Left ventricle myocardium superior (tissue), 1 donor: ENCODE measurements at places on chromosomes 12 and 14.

DNA sequence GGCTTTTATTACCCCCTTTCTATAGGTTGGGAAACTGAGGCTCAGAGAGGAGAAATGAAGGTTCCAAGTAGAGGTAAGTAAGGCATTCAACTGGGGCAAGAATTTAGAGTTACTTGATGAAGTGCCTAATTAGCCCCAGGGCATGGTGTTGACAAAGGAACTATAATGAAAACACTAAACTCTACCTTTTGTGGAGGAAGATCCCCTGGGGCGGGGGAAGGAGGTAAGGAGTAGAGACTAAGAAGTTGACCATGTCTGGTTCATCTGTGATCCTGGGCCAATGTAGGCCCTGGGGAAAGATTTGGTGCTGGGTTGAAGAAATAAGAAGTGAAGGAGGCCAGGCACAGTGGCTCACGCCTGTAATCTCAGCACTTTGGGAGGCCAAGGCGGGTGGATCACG lies 16.2 kb upstream of the COX6A1 start:
- no peak for DNase-seq

DNA sequence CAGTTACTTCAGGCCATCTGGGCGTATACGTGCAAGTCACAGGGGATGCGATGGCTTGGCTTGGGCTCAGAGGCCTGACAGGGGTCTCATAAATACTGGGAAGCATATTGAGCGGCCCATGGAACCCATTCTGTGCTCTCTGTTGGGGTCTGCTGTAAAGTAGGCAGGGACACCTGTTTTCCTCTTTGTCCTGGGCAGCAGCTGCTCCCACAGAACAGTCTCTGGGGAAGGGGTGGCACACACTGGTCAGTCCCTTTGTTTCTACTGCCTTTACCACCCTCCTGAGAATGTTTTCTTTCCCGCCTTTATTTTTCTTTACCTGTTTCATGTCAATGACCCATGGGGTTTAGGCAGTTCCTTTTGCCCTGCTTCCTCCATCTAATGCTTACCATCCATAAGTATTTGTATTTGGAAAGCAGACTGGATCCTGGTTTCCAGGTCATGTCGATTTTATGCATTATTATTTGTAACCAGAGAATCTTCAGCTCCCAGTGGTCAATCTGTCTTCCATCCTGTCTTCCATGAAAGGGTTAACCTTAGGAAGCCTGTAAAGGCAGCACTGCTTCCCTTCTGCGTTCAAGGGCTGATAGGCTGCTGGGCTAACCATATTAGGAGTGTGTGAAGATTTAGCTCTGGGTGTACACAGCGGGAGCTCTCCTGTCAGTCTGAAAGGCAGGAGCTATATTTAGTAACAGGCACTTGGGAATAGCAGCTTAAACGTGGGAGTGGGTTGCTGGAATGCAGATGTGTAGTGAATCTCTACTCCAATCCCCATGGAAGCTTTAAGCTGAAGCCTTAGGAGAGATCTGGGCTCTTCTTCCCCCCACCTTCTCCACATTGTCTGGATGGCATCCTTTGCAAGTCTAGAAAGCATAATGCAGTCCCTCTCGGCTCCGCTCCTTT lies 124.0 kb downstream of the DYRK2 start:
- no peak for DNase-seq

DNA sequence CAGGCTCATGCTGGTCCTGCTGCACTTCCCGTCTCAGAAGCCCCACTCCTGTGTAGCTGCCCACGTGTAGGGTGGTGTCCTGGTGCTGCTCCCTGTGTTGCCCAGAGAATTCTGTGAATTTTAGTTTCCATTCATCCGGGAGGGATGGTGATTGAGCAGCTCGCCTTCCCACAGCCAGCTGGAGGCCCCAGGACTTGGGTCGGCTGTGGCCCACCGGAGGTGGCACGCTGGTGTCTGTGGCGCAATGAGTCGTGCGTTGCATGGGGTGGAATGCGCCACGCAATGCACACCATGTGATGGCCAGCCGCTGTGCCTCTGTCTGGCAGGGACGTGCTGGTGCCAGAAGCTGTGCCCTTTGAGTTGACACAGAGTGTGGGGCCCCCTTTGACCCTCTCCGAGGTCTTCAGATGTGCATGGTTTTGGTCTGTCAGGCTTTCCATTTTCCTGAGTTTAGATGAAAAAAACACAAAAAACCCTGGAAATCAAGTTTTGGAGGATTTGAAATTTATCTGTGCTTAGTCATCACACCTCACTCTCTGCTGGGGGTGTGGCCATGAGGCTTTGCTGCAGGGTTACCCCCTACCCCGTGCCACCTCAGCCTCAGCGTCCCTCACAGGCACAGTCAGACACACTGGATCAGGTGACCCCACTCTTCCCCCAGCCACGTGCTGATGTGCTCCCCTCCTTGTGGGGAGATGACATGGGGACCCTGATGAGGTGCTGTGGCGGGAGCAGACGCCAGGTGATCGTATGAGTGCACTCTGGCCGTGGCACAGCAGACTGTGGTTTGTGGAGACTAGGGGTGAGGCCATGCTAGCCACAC lies 64.6 kb downstream of the EP400 start:
- DNase-seq: no peak

DNA sequence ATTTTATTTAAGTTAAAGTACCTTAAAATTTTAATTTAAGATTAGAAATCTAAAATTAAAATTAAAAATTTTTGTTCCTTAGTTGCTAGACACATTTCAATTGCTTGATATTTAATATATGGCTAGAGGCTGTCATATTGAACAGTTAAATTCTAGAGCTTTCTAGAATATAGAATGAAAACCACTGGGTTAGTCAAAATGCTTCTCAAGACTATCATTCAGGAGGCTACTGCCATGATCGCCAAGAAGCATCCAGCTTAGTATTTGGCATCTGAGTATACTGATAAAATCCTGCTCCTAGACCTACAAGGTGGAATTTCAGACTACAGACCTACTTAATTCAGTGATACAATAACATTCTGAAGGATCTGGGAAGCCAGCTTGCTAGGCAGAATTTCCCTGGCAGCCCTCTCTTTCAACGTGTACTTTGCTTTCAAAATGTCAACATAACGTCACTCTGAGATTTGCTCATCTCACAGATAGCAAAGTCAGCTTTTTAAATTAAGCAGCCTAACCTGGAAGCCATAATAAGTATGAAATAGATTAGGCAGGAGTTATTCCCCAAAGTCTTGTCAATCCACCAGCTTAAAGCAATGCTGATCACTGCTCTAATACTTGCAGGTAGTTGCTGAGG lies 525.8 kb downstream of the FSCB start:
- DNase-seq: no peak

DNA sequence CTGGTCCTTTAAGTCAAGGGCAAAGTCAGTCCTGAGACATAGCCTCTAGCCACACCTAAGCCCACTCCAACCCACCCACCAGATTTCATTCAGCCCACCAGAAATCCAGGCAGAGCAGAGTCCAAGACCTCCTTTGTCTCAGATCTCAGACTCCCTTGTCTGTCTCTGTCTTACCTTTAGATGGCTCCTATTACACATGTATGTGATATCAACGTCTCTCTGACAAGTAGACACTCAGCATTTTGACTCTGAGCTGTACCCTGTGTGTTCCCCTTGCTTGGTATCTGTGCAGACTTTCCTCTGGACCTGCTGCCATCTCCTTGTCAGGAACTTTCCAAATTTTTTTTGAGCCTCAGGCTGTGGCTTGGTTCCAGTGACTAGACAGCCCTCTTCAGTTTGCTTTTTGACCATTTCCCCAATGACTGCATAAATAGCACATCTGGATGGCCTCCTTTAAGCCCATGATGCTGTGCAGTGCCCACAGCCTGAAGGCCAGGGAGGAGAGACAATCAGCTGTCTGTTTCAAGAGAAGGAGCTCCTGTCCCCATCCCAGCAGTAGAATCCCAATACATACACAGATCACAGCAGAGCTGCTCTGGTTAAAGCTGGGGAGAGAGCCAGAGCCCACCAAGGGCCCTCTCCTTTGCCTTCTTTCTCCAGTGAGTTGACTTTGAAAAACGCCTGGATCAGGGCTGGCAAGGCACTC lies 7.0 kb downstream of the POU6F1 start:
- DNase-seq: no peak

DNA sequence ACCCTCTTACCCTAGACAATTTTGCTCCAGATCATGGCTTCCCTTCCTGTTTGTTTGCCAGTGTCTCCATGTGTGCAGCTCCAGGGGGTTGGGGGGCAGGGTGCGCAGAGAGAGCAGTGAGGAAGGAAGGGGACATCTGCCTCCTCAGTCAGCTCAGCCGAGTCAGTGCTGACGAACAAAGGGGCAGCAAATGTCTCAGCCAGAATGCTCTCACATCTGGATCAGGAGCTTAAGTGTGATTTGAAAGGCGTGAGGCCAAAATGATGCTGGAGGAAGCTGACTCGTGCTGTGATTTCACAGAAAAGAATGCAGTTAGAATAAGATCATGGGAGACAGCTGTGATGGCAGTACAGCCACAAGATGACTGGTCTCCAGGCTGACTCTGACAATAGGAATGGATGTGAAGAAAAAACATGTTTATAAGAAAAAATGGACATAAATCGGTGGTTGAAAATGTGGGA lies 27.1 kb upstream of the CDK17 start:
- DNase-seq: peak; percentile 38

- DNase-seq: no peak
These were observed 191.3 kb upstream of the MYL2 start for GRCh38 chr12:111111681-111112080.

DNA sequence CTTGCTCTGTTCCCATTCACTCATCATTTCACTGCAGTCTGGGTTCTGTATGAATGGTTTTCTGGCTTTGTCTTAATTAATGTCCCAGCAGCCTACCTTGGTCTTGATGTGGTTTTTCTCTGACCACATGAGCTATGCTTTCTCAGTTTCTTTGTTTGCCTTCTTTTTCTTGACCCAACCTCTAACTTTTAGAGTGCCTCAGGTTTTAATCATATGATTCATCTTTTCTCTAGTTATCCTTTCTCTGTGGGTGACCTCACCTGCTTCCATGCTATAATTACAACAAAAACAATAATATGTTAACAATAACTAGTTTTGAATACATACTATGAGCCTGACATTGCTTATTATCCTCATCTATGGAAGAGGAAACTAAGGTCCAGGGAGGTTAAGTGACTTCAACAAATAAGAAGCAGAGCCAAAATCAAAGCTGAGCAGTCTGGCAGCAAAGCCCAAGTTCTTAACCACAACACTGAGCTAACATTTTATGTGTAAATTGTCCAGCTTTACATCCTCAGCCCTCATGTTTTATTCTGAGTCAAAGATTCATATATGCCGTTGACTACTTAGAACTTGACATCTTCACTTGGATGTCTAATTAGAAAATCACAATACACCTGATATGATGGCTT lies 4.7 kb upstream of the EPYC start:
- no peak for DNase-seq

- DNase-seq: no peak
These were observed 106.4 kb downstream of the LMO3 start for GRCh38 chr12:16499611-16500010.

DNA sequence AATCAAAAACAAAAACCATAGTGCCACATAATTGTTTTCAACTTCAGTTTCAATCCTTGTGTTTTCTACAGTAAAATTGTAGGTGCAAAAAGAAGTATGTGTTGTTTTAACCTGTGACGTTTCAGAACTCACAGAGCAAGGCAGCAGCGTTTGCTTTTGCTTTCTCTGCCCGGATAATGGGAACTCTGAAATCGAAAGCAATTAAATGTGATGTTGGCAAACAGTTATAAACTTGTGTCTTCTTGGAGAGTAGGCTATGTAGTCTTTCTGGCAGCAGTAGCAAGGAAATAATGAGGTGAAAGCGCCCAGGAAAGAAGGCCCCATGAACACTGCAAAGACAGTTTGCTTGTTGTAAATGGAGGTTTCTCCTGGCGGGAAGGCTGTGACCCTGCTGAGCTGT lies 39.1 kb downstream of the FNTB start:
- DNase-seq: no peak

GRCh38 chr12:128521981-128522380 lies 255.0 kb downstream of the TMEM132C start:
- no peak for DNase-seq

GRCh38 chr12:25195056-25195971 lies at the start of the genes DNAI7 and ETFRF1:
Gene DNAI7 (minus strand): TSS chr12:25195160. CDS start chr12:25195078, 82 bp downstream.
Gene ETFRF1 (plus strand): TSS chr12:25195237. CDS start chr12:25203957, 8,720 bp downstream.
- DNase-seq: peak; percentile 100

- peak; percentile 80 for DNase-seq
These were observed 51.1 kb downstream of the GTF2A1 start for GRCh38 chr14:81169711-81170103.

GRCh38 chr12:113120670-113121370 lies 14.7 kb downstream of the RASAL1 start:
- no peak for DNase-seq

DNA sequence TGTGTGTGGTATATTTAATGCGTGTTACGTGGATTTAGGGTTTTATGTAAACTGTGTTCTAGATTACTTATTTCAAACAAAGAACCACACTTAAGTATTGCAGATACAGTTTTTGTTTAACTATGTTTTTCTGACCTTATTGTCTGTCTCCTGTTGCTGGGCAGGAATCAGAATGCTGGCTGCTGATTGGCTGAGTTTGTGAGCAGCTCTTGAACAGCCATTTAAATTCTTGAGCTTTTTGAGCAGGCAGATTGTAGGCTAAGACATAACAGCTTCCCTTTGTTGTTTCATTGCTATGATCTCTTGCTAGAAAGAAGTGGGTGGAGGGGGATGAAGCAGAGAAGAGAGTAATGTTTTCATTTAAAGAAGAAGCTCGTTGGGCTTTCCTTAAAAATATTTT lies 52.2 kb downstream of the ATF7IP start:
- DNase-seq: peak; percentile 64

DNA sequence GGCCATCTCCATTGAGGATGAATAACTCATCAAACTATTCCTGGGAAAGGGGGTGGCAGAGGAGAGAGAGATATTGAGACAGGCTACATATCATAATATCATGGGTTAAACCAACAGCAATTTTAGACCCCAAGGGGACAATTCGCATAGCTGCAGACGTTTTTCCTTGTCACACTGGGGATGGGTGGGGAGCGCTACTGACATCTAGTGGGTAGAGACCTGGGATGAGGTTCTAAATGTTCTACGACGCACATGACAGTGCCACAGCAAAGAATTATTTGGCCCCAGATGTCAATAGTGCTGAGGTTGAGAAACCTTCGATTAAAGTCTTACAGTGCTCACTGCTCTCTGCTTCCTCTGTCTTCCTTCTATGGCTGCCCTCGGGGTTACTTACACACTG lies 425.6 kb downstream of the NRXN3 start:
- DNase-seq: no peak

DNA sequence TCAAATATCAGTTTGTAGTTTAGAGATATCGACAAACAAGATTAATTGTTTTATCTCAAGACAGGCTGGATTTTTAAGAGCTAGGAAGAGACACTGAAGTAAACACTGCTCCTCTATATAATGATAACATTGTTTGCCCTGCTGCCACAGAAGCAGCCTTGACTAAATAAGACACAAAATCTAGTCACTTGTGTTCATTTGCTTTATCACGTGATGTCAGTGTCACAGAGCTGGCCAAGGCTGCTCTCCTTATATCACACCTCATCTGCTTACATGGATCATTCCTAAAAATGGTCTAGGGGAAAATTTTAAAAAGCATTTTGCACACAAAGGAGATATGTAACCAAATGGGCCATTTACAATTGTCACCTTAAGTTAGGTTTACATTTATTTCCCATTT lies 64.1 kb downstream of the SOX5 start:
- no peak for DNase-seq

GRCh38 chr12:89029961-89030360 lies 322.3 kb downstream of the DUSP6 start:
- no peak for DNase-seq
